ENCODE measurements at places on chromosomes 11 and 22.

DNA sequence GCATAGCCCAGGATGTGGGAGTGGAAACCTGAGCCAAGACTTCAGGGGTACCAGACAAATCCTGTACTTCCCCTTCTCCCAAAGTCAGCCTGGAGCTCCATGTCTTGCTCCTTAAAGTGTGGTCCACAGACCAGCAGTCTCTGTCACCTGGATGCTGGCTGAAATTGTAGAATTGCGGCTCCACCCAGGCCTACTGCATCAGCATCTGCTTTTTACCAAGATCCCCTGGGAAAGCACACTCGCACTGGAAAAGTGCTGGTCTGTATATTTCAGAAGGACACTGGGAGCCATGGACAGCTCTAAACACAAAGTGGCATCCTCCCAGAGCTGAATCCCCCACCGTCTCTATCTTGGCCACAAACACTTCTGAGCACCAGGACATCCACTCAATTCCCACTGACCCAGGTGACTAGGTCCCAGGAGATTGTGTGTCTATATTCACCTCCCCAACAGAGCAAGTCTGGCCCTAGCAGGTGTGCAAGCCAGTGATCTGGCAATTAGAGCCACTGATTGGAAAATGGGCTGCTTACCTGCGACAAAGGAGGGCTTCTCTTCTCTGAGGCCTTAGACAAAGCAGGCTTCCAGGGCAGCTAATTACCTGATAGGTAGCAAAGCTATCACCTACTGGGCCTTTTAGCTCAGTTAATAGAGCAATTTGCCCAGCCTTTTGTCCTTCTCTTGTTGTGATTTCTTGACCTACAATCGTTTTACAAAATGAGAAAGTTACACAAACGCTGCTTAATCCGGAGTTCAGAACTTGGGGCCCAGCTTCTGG lies 443.3 kb downstream of the MN1 start:
- DNase-seq: no peak

GRCh38 chr11:67370351-67371076 lies 2.9 kb downstream of the CLCF1 start:
- DNase-seq: no peak

DNA sequence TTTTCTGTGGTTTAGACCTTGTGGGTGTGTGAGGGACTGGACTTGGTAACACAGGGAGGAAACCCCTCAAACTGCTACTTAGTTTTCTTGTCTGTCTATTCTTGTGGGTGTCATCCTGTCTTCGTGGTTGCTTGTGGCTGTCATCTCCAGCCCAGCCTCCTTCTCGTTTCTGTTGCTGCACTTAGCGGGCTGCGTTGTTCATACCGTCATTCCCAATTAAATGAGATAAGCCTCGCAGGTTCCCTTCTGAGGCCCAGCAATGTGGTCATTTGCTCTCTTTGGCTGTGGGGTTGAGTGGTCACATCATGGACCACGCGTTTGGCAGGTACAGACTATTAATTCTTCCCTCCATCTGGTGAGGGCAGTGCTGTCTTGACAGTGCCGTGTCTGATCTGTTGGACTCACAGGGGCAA lies 18.8 kb downstream of the PANX1 start:
- no peak for DNase-seq

- no peak for DNase-seq
Measured at GRCh38 chr11:96361778-96362177, 18.8 kb upstream of the MAML2 start.

DNA sequence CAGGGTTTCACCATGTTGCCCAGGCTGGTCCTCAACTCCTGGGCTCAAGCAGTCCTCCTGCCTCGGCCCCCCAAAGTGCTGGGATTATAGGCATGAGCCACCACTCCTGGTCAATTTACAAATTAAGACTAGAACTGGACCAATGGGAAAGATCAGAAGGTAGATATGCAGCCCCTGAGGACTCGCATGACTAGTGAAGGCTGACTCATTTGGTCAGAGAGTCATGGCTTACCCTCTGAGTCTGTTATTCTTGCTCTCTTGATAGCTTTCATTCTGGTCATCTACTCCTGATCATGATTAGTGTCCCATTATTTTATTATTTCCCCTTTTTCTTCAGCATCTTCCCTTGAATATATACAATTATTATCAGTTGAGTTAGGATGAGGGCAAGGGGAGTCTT lies 2.7 kb upstream of the LDHAL6A start:
- no peak for DNase-seq

GRCh38 chr11:69828276-69828970 lies 9.2 kb upstream of the FGF3 start:
- peak; percentile 7 for DNase-seq

- DNase-seq: no peak
Measured at GRCh38 chr11:14687456-14687855, 43.9 kb downstream of the PDE3B start.

DNA sequence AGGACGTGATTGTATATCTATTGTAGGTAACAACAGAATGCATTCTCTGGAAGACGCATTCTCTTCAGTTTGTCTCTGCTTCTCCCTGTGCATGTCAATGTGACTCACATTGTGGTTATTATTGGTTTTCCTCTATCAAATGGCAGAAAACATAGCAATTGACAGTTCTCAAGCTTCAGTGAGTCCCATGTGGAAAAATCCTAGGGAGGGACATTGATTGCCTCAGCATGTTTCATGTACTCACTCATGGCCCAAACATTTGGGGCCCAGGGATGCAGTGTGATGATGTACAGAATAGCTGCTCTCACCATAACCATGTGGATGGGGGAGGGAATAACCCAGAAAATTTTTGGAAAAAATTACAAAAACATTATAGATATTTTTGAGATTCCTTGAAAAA lies 9.3 kb upstream of the ARL14EP start:
- DNase-seq: no peak

DNA sequence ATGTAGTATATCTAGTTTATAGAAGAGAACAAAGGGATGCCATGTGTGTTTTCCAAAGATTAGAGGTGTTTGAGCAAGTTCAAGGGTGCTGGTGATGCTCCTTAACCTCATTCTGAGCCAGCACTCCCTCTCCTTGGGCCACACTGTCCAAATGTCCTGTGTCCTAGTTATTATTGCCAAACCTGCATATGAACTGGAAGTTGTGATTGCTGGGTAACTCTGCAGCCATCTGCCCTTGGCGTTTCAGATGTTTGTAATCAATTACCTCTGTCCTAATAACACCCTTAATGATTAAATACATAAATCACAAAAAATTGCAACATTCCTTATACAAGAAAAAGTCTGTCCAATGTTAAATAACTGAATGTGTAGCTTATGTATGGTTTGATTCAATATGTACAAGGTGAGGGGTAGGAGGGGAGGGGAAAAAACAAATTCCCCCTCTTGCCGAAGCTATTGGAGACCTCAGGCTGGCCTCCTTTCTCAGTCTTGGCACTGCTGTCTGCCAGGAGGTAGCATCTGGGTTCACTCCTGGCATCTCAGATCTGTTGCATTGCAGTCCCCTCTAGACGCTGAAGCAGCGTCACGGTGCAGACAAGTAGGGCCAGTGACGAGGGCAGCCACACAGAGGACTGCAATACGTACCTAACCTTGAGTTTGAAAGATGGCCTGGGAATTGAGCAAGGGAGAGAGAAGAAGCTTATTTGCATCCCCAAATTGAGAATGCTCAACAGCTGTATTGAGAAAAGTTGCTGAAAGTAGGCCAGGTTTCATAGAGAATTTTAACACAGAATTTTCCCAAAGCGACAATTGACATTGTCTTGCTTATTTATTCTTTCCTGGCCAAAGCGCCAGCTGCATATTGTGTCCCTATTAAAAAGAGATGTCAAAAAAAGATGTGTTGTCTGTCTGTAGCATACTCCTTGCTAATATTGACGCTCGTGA lies 89.6 kb upstream of the ARHGAP32 start:
- DNase-seq: no peak

DNA sequence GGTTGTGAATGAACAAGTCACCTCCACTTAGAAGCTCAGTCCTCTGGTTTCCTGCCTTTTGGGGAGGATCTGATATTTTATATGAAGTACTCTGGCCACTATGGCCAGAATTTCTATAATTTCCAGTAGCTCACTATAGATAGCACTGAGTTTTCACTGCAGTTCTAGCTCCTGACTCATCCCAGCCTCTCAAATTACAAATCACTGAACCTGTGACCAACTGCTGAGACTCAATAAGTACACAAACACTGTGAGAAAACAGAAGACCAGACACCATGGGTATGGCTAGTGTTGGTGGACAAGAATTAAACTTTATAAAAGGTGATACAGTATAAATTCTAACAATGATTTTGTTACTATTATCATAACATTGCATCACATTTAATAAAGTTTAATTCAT lies 47.1 kb upstream of the UCP3 start:
- no peak for DNase-seq

DNA sequence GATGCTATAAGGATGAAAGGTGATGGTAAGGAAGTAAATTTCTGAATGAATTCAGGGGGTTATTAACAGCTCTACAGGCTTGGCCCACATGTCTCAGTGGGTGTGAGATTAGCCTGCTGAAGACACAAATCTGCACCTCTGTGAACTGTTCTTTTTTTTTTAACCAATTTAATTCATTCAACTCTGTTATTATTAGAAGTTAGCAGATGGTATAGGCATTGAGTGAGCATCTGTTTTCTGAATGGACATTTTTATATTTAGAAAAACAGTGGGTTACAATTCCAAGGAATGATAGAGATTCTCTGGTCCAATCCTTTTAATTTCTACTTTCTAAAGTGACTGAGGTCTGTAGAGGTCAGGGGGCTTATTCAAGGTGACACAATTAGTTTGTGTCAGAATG lies 122.0 kb upstream of the SORL1-AS1 start:
- no peak for DNase-seq

GRCh38 chr11:44205352-44205751 lies 104.6 kb downstream of the ALX4 start:
- DNase-seq: no peak

Data from left ventricle myocardium superior (tissue), 1 donor.